ENCODE measurements at places on chromosomes 16 and 17.

DNA sequence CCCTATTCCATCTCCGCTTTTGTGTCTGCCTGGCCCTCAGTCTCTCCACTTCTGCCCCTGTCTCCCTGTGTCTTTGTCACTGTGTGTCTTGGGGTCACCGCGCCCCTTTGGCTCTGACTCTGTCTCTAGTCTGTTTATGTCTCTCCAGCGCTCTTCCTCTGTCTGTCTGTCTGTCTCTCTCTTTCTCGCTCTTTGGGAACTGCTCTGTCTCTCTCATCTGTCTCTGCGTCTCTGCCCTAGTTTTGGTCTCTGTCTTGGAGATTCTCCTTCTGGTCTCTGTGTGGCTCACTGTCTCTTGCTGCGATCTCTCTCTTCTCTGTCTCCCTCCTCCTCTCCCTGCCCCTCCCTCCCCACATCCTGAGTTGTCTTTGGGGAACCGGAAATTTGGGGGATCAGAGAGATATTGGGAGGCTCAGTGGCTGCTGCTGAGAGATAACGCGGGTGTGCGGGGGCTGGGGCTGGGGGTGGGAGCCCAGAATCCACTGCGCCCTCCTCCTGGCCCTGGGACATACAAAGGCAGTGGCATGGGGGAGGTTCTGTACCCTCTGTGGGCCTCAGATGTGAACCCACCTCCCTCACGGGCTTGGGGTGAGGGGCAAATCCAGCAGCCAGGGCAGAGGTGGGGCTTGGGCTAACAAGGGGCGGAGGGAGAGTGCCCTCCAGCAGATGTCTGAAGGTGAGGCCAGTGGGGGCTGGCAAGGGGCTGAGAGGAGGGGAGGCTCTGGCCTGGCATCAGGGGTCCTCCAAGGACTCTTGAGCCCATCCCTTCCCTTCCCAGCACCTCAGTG is 24.4 kb downstream of the LAT start:
- DNase-seq, result no peak

- peak; percentile 81 for DNase-seq
These were observed at the start of gene CACNB1 for GRCh38 chr17:39197380-39198185. TSS of gene CACNB1 (minus strand) at chr17:39197669. CDS start at chr17:39197495, 174 bp downstream.

DNA sequence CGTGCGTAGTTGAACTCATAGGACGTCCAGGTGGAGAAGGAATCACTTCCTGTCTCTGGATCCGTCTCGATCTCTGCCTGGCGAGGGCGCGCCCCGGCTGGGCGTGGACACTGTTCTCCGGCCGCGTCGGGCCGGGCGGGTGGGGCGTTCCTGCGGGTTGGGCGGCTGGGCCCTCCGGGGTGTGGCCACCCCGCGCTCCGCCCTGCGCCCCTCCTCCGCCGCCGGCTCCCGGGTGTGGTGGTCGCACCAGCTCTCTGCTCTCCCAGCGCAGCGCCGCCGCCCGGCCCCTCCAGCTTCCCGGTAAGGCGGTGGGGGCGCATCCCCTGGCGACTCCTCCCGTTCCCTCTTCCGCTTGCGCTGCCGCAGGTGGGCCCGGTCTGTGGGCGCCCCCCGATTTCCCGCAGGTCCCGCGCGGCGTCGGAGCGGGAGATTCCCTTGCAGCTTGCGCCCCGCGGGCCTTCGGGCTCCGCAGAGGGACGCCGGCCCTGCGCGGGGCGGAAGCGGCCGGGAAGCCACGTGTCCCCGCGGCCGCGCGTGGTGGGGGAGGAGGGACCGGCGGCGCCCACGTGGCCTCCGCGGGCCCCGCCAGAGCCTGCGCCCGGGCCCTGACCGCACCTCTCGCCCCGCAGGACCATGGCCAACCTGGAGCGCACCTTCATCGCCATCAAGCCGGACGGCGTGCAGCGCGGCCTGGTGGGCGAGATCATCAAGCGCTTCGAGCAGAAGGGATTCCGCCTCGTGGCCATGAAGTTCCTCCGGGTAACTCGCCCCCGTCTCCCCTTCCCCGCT is at the start of gene NME2:
Gene NME2, plus strand, starts transcription at position 214 of the 789 bp plus-strand sequence. Its CDS starts 420 bp downstream, at position 634.
- DNase-seq, result peak; percentile 90

- no peak for DNase-seq
These were observed 62.3 kb downstream of the MARCHF10 start for GRCh38 chr17:62745806-62746205.

DNA sequence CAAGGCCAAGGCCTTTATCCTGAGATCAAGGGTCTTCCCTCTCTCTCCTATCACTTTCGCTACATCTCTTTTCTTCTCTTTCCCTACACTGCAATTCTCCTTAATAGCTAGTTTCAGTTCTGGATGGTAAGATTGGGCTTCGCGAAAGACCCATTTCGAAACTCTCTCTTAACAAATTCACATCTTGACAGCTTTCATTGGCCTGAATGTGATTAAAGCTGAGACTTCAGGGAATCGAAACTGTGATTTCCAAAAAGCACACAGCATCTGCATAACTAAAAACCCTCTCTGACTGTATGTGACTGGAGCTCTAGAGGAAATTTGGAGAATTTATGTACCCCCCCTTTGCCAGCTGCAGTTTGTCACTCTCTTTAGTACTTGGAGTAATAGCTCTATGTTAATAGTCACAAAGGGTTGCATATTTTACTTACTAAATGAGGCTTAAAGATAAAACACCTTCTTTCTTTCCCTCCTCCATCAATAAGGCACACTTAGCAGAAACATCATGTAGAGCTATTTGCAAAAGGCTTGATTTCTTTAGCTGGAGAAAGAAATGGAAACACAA is 105.3 kb upstream of the FAM20A start:
- no peak for DNase-seq

GRCh38 chr17:77203436-77203835 is 62.7 kb downstream of the SEC14L1 start:
- DNase-seq, result no peak

Data from frontal cortex (tissue), 4 donors.